ENCODE measurements at places on chromosomes 1 and 21.

- DNase-seq, result no peak
These were observed 1.4 kb upstream of the RABIF start for GRCh38 chr1:202890392-202890791.

- no peak for DNase-seq
These were observed 16.5 kb upstream of the HDAC1 start for GRCh38 chr1:32275424-32275823.

- no peak for DNase-seq
These were observed 23.5 kb downstream of the CYP4B1 start for GRCh38 chr1:46822248-46822826.

DNA sequence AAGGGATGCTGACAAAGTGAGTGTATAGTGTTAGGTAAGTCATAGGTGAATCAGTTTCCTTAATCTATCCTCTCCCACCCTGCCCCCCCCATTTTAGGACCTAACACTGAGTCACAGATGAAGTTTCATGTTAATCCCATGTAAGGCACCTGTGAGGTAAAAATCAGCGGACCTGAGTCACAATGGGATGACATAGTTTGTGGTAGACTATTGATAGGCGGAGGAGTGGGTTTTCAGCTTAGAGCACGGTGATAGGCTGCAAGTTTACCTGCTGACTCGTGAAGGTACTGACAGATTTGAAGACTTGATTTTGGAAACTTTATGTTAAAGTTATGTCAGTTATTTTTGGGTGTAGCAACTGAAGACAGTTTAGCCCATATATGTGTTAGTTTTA, 1.7 kb downstream of the TOR1AIP1 start:
- no peak for DNase-seq

- DNase-seq, result no peak
These were observed 67.4 kb upstream of the DMRTA2 start for GRCh38 chr1:50490640-50491039.

GRCh38 chr1:209057901-209058300, 525.6 kb upstream of the CAMK1G start:
- no peak for DNase-seq

DNA sequence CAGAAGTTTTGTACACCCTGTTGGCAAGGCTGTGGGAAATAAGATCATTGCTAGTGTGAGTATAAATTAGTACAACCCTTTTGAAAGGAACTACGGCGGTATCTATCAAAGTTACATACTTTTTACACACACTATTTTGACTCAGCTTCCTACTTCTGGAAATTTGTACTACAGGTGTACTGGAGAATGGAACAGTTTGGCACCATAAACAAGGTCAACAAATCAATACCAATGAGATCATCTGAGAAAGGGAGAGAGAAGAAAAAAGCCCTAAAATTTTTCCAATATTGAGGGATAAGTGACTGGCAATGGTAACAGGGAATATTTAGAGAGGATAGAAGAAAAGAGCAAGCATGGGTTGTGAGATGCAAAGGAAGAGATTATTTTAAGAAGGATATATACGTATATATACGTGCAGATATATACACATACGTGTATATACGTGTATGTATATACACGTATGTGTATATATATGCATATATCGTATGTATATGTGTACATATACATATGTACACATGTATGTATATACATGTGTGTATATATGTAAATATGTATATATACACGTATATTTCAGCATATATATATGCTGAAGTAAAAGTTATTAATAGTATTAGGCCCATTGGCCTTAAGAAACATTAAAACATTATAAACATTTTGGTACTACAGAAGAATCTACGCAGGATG, 27.6 kb downstream of the KLHL20 start:
- DNase-seq, result no peak

DNA sequence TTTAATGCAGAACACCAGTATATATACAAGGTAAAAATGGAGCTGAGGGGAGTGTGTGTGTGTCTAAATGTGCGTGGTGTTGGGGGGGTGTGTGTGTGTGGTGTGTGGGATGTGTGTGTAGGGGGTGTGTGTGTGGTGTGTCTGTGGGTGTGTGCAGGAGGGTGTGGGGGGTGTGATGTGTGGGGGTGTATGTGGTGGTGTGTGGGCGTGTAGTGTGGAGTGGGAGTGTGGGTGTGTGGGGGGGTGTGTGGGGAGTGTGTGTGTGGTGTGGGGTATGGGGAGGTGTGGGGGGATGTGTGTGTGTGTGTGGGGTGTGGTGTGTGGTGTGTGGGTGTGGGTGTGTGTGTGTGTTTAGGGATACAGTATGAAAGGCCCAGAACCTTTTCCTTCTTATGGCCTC, 202.3 kb upstream of the CACYBP start:
- no peak for DNase-seq

DNA sequence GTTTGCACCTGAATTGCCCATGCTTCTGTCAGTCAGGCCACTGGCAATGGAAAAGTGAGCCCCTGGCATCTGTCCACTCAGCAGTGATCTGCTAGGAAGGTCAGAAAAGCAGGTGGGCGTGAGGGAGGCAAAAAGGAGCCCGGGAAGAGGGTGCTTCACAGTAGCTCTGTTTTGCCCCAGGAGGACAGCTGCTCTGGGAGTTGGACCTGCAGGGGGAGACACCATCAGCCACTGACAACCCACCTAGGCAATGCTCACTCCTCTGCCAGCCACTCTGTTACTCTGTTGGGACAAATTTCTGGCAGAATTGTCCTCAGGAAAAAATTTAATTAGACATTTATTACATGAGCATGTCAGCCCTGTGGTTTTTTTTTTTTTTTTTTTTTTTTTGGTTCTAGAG, 146.4 kb downstream of the LRIG2 start:
- DNase-seq, result no peak

DNA sequence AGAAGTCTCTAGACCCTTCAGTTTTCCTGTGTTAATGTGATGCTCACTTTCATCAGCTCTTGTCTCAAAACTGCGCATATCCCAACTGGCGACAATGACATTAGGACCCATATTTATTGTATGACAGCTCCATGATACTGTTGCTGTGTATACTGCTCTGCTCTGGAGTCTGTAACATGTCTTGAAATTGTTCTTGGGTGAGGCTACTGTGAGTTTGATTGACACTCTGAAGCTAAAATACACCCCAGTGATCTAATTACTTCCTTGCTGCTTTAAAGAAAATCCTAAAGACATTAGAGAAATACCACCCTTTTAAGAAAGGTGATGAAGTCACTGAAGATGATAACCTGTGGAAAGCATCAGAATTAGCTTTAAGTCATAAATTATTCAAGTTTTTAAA, 1046.2 kb downstream of the KCNT2 start:
- DNase-seq, result no peak

DNA sequence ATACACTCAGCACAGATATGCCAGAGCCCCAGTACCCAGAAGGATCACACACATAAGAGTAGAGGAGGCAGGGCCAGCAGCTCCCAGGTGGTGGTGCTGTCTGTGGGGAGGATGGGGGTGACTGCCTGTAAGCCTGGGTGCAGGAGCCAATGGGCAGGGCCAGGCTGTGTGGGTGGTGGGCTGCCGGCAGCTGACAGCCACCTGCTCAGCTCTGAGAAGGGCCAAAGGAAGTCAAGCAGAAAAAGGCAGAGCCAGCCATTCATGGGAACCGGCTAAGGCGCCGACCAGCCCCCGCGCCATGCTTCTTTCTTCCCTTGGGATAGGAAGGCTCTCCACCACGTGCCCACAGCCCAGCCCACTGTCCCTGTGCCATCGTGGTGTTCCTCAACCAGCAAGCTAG, 14.1 kb downstream of the PIK3C2B start:
- no peak for DNase-seq

DNA sequence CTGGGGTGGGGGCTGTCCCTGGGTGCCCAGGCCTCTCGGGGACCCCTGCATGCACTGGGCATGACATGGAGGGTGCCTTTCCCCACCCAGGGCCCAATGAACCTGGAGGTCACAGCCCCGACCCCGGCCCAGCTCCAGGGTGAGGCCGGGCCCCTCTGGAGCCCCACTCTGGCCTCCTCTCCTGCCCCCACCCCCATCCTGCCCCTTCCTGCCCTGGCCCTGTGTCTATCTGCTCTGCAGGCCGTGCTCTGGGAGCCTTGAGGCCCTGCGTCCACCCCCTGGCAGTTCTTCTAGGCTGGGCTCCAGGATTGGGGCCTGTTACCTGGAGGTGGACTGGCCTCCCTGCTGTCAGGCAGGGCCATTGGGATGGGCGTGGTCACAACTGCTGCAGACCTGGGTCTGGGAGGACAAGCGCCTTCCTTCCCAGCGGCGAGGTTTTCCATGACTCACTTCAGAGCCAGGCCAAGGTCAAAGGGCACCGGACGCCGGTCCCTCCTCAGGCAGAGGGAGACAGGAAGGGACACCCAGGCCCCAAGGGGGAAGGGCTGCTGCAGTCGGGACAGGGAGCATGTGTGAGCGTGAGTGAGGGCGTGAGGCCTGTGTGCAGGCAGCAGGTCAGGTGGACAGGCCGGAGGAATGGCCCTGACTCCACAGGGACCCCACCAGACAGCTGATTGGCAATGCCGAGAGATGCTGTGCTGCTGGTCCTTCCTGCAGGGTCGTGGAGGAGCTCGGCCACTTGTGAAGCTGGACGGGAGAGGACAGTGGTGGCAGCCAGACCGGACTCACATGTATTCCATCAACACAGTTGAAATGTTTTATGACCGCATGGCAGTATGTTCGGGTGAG, 31.1 kb upstream of the POFUT2 start:
- peak; percentile 88 for DNase-seq

- DNase-seq, result no peak
These were observed 81.4 kb upstream of the SMYD2 start for GRCh38 chr1:214199585-214199984.

DNA sequence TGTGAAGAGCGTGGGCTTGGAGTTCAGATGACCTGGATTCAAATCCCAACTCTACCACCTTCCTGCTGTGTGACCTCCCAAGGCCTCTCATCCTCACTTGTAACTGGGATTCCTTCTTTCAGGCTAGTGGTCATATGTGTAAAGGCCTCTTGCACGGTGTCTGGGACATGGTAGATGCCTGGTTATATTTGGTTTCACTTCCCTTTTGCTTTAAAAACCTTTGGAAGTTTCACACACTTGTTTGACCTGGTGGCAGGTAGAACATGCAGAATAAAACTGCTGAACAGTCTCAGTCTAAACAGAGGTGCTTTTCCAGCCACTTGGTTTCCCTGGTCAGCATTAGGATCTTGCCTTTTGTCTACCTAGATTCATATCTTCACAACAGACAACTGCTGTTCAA, 37.0 kb upstream of the RCAN3 start:
- DNase-seq, result no peak

DNA sequence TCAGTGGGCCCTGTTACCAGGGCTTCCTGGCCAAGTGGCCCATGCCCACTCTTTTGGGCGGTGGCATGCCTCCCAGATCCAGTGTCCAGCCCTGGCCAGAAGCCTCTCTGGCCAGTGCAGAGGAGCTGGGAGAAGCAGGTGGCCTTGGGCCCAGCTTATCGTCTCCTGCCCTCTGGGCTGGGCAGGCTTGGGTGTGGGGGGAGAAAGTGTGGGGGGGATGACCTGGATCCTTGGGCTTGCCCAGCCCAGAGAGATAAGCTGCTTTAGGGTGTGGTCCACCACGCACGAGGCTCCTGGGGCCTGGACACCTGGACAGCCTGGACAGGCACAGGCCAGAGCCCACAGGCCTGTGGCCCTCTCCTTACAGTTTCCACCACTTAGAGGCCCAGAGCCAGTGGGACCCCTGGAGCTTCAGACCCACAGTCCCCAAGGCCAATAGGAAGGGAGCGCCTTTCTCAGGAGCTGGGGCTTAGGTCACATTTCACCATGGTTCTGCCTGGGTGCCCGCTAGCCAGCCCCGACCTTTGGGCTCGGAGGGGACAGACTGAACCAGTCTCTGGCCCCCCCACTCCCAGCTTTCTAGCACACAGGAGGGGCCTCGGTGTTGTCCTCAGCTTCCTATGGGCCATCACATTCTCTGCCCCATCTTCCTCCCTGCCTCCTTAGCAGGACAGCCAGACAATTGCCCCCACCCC, 1.8 kb downstream of the ESPN start:
- no peak for DNase-seq

- no peak for DNase-seq
These were observed 320.2 kb upstream of the NFIA start for GRCh38 chr1:60762176-60762575.

- DNase-seq, result no peak
These were observed 47.9 kb downstream of the PHACTR4 start for GRCh38 chr1:28417441-28417922.

- DNase-seq, result no peak
These were observed 607 bp upstream of the FAAH start for GRCh38 chr1:46393510-46393909.

DNA sequence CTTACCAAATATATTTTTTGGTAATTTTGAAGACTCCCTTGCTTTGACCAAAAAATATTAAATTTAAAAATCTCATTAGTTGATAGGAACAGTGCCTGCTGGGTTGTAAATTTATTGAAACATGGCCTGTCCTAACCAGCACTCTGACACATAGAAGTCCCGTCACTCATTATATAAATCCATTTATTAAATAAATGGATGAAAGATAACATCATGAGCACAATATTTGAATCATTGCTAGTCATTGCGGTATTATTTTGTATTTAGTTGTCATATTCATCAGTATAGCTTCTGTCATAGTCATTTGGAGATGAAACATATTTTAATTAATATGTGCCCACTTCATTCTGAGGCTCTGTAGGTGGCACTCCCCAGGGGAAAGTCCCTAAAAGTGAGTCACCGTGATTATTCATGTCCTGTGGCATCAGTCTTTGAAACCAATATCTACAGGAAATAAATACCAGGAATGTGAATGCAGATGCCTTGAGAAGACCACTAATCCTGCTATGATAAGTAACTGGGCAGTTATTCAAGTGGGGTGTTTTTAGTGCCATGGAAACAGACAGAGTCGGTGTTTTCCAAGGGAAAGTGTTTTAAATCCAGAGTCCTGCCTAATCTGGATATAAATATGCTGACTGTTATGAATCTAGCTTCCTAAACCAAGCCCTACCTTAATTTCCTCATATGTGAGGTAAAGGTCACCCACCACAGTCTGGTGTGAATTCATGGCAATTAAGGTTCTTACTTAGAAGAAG, 302.0 kb downstream of the DUSP10 start:
- DNase-seq, result no peak

DNA sequence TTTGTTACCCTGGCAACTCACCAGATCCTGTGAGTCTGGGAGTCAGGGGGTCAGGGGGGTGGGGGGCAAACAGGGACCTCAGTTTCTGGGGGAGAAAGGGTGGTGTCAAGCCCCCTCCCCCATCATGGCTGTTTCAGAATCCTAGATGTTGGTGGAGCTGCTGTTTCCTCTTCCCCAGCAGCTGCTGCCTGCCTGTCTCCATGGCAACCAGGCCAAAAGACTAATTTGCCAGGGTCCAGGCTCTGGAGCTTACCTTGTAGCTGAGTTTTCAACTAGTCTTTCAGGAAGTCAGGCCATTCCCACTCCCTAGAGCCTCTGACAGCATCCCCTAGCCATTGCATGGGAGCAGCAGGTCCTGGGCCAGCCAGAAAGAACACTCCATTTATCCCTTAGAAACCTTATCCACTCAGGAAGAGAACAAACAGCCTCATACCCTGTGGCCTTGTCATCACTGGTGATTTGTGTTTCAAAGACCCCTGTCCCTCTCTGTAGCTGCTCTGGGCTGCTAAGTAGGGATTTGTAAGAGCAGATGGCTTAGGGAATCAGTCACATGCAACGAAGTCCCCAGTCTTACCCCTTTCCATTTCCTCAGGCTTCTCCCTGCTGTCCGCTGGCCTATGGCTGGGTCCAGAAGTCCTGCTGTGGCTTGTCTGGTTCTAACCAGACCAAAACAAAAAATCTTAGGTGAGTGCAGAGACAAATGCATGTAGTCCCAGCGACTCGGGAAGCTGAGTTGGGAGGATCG, 21.5 kb upstream of the STMN1 start:
- no peak for DNase-seq
